Astrocyte (in vitro differentiated cells and primary cell): ENCODE measurements at places on chromosomes 7 and 10. TPM values are rescaled to one million over a fixed set of nuclear protein-coding genes. Genes with fewer than 3 reads are reported as not detected.

The PHKG1 gene
- total RNA-seq = not detected in 2 replicates

The WDFY4 gene
- total RNA-seq = 0.02 and 0.25 TPM in 2 replicates

The TEX36 gene
- not detected in 2 replicates for total RNA-seq

The IRF5 gene
- total RNA-seq = 0.36 TPM in 1 of 2 replicates, not detected in the other

The MSMB gene
- total RNA-seq = not detected in 2 replicates

DNA sequence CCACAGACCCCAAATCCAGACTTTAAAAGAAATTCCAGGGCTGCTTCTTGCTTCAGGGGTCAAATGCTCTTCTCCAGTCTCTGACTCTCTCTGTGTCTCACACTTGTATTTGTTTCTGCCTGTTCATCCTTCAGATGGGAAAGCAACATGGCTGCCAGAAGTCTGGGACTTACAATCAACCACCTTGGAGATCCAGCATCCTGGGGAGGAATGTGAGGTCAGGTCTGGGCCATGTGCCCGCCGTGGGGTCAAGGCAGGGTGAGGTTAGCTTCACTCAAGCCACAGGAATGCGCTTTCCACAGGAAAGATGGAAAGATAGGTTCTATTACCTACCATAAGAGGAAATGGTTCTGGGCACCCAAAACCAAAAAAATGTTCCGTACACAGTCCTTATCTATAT, 34.3 kb upstream of the NPVF start:
- peak; percentile 46 for DNase-seq
- no peaks in the 10 kb centered on the region for H3K27me3 ChIP-seq
- H3K36me3 ChIP-seq = no peaks in the 10 kb centered on the region
- no peak overlapping the region for H3K27ac ChIP-seq
- peaks cover 5% of the 10 kb centered on the region for H3K4me1 ChIP-seq

GRCh38 chr7:155752756-155753445, 59.4 kb downstream of the SHH start:
- H3K36me3 ChIP-seq = no peaks in the 10 kb centered on the region
- no peak overlapping the region for H3K4me3 ChIP-seq
- no peak for DNase-seq
- no peak overlapping the region for H3K27ac ChIP-seq
- H3K4me1 ChIP-seq = no peaks in the 10 kb centered on the region

GRCh38 chr10:98107644-98108430, 26.6 kb upstream of the R3HCC1L start:
- no peak overlapping the region for H3K27ac ChIP-seq
- DNase-seq = no peak
- no peaks in the 10 kb centered on the region for H3K4me1 ChIP-seq
- no peak overlapping the region for H3K4me3 ChIP-seq
- H3K27me3 ChIP-seq = no peaks in the 10 kb centered on the region
- no peaks in the 10 kb centered on the region for H3K36me3 ChIP-seq

- H3K36me3 ChIP-seq = no peaks in the 10 kb centered on the region
- H3K4me3 ChIP-seq = no peak overlapping the region
- H3K4me1 ChIP-seq = no peaks in the 10 kb centered on the region
- peak; percentile 7 for DNase-seq
- no peak overlapping the region for H3K27ac ChIP-seq
- no peaks in the 10 kb centered on the region for H3K27me3 ChIP-seq
These were observed 57.8 kb upstream of the RAB18 start for GRCh38 chr10:27446091-27446918.

DNA sequence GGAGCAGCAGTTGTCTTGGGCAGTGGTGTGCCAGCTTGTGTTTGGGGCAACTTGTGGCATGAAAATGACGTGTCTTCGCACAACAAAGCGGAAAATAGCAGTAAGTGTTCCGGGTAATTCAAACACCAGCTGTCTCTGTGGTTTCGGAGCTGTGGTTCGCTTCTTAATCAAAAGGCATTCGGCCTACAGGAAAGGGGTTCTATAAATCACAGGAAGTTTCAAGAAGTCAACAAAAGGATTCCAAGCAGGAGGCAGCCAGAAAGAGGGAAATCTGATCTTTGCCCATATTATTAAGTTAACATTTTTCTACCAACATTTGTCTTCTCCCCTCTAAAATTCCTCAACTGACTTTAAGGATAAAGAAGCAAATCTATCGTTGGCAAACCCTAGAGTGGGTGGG, 353.4 kb downstream of the FGFR2 start:
- H3K36me3 ChIP-seq = no peaks in the 10 kb centered on the region
- DNase-seq = peak; percentile 62
- H3K4me3 ChIP-seq = no peak overlapping the region
- no peaks in the 10 kb centered on the region for H3K4me1 ChIP-seq

DNA sequence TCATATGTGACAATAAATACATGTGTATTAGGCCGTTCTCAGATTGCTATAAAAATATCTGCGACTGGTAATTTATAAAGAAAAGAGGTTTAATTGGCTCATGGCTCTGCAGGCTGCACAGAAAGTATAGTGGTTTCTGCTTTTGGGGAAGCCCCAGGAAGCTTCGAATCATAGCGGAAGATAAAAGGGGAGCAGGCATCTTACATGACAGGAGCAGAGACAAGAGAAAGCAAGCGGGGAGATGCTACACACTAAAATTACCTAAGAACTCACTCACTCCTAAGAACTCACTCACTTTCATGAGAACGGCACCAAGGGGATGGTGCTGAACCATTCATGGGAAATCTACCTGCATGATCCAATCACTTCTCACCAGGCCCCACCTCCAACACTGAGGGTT, 284.9 kb downstream of the OTUD1 start:
- H3K4me3 ChIP-seq = no peak overlapping the region
- no peak for DNase-seq
- H3K4me1 ChIP-seq = no peaks in the 10 kb centered on the region
- no peaks in the 10 kb centered on the region for H3K36me3 ChIP-seq
- no peaks in the 10 kb centered on the region for H3K27me3 ChIP-seq

DNA sequence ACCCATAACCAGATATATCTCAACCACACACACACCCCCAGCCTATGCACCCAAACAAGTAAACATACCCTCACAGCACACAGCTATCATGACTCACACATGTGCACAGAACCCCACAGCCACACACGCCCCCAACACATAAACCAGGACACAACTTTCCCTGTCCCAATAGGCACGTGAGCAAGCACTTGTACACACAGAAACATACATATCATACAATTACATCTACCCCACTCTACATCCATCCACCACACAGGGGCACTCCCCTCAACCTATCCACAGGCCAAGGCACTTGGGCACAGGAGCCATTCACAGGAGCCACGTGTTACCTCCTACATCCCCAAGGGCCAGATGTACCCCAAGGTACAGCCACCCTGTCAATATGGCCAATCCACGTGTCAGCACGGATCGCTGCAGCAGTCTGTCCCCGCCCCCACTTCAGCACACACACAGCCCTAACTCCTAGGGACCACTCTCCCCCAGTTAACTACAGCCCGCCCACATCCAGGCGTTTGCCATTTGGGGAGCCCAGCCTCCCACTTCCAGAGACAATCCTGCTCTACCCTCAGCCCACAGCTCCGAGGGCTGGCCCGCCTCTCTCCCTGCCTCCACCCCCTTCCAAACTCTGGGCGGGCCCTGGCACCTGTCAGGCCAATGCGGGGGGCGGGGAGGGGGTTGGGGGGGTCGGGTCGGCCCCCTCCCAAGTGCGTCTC, 163.5 kb downstream of the SH3PXD2A start:
- H3K4me1 ChIP-seq = peaks cover 30% of the 10 kb centered on the region
- no peak for DNase-seq

- no peak overlapping the region for H3K27ac ChIP-seq
- H3K4me1 ChIP-seq = no peaks in the 10 kb centered on the region
- DNase-seq = no peak
These were observed 41.9 kb upstream of the PDCD4 start for GRCh38 chr10:110829721-110830410.

DNA sequence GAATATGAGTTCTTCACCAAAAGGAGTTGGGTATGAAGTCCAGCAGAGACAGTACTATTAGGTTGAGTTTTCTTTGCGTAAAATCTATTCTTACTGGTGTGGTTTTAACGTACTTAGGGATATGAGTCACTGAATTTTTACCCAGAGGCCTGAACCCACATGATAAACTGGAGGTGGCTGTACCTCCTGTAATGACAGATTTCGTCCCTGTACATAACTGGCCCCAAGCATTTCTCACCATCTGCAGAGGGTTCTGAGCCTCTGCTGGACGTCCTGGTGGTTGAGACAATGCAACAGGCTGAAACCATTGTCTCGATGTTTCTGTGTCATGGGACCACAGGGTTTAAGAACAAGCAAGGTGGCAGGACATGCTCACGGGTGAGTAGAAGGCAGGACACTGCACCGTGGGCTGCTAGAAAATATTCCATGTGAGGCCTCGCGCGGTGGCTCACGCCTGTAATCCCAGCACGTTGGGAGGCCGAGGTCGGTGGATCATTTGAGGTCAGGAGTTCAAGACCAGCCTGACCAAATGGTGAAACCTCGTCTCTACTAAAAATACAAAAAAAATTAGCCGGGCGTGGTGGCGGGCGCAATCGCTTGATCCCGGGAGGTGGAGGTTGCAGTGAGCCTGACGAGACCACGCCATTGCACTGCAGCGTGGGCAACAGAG, 233.9 kb downstream of the DNAJB6 start:
- no peaks in the 10 kb centered on the region for H3K36me3 ChIP-seq
- H3K4me1 ChIP-seq = peaks cover 32% of the 10 kb centered on the region
- H3K4me3 ChIP-seq = no peak overlapping the region
- peak; percentile 83 for DNase-seq

DNA sequence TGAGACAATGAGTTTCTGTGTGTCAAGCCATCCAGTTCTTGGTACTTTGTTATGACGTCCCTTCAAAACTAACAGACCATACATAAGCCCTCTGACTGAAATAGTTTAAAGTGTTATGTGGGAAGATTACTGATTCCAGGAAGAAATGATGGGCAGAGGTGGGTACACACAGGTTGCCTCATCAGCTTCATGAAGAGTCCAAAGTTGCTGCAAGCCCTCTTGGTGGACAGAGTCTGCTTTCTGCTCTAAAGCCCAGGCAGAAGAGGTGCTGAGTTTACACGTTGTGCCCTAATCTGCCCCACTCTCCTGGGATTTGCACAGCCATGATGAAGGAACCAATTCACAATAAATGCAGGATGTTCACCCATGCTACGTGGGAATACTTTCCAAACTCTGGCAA, 187.4 kb downstream of the PARD3 start:
- H3K27me3 ChIP-seq = no peaks in the 10 kb centered on the region
- no peaks in the 10 kb centered on the region for H3K4me1 ChIP-seq
- no peak overlapping the region for H3K27ac ChIP-seq
- no peak overlapping the region for H3K4me3 ChIP-seq

DNA sequence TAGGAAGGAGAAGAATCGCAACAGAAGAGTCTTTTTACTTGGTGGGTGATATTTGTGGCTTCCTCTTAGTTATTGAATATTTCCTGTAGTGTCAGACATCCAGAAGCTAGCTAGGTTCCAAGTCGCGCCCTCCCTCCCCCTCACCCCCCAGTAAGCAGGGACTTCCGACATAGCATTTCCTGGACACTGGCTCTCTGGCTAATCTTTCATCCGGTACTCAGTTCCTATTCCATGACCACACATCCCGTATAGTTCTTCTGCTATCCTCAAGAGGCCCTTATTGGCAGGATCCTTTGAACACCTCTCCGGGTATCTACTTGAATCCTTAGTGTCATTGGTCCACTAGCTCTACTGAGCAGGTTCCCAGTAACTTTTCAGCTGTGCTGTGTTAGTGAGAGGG, 167.8 kb downstream of the HDAC9 start:
- no peaks in the 10 kb centered on the region for H3K27me3 ChIP-seq
- DNase-seq = no peak
- H3K27ac ChIP-seq = no peak overlapping the region
- no peaks in the 10 kb centered on the region for H3K36me3 ChIP-seq

- H3K27me3 ChIP-seq = no peaks in the 10 kb centered on the region
- no peaks in the 10 kb centered on the region for H3K36me3 ChIP-seq
- peaks cover 8% of the 10 kb centered on the region for H3K4me1 ChIP-seq
- H3K4me3 ChIP-seq = peak overlapping the region; percentile 20
- peak; percentile 90 for DNase-seq
- no peak overlapping the region for H3K27ac ChIP-seq
These were observed 135.7 kb downstream of the MAGI2 start for GRCh38 chr7:79317728-79318127.

DNA sequence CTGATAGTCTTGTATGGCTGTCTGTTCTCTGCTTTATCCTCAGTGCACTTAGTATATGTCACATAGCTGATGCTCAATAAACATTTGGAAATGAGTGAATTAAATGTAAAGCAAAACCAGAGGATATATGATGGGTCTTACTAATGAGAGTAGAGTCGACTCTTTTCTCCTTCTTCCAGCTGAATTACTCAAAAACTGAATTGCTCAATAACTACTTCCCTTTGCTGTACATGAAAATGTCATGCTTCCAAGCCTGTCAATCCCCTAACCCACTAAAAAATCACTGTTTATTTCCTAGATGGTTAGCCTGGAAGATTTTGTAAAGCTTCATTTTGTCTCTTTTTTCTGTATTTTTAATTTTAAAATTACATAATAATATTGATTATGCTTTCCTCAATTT, 88.0 kb downstream of the OR13A1 start:
- H3K27ac ChIP-seq = no peak overlapping the region
- no peak for DNase-seq
- H3K4me1 ChIP-seq = no peaks in the 10 kb centered on the region
- no peak overlapping the region for H3K4me3 ChIP-seq

DNA sequence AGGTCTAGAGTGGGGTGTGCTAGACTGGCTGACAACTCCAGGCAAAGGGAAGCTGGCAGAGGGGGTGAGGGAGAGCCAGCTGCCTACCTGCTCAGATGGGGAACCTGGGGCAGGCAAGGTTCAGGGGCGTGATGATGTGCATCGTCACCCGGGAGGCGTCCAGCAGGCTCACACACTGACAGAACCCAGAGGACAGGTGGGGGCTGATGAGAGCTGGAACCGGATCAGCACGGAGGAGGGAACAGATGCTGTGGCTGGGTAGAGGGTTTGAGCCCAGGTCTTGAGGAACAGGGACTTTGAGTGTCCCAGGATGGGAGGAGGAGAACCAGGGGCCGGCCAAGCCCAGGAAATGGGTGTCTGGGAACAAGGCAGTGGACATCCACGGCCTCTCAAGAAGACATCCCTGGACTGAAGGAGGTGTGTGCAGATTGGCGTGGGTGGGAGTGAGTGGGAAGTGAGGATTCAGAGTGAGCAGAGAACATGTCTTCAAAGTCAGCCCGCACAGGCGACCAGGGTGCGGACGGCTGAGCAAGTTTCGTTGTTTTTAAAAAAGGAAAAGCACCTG, 3.9 kb downstream of the RASGEF1A start:
- H3K27ac ChIP-seq = no peak overlapping the region
- no peaks in the 10 kb centered on the region for H3K4me1 ChIP-seq
- DNase-seq = no peak
- peaks cover 26% of the 10 kb centered on the region for H3K27me3 ChIP-seq
